ENCODE measurements at places on chromosomes 2 and 18. TPM values are rescaled to one million over a fixed set of nuclear protein-coding genes. Genes with fewer than 3 reads are reported as not detected.

DNA sequence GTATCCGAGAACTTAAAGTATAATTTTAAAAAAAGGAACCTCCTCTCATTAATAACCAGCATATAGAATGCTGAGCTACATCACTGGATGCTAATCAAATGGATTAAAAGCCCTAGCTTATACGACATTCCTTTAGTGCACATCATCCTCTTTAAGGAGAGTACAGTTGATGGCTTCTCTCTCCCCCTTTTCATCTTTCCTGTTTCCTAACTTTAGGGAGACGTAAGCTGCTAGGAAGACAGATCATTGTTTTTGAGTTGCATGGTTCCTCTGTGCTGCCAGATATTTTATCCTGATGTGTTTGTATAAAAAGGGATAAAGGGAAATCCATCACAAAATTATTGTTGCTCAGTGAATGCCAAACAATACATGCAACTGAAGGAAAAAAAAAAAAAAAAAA lies 94.2 kb downstream of the SLC8A1 start:
- DNase-seq: no peak

DNA sequence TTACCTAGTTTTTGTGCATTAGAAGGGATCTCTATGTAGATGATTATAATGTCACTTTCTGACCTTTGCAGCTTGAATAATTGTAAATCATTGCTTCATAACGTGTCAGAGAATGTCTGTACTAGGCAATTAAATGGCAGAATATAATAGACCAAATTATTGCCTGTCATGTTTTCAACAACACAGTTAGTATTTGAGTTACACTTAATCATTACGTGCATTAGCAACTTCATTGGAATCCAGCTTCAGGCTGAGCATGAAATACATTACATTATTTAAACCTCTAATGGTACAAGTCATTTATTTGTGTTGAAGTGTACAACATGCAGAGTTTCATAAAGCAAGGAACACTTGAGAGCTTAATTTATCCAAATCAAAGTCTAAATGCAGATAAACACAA lies 48.0 kb downstream of the ZNF407 start:
- DNase-seq: no peak

DNA sequence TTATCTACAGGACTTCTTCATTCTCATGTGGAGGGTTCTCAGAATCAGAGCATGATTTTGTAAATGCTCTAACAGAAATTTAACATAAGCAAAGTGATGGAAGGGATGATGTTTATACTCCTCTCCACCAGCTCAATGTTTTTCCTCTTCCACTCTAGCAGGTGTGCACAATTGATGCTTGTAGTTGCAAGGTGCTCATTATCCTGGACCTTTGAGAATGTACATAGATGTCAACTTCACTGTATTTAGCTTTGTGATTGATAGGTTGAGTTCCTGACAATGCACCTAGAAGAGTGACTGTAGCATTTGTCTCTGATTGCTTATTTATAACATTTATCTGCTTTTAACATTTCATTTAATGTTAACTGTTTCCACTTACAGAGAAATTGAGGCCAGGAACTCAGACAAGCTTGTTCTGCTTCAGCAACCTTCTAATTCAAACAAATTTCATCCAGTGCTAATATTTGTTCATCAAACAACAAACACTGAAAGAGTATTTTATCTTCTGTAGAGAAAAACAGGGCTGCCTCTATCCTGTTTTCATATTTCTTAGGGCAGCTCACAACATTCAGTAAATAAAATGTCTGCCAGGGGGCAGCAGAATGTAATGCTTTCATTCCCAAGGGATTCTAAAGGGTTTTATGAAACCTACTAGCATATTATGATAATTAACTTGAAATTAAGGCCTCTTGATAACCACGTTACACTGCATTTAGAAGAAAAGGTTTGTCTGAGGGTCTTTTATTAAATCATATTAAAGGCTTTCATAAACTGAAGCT lies 127.9 kb upstream of the NOL4 start:
- DNase-seq: no peak

DNA sequence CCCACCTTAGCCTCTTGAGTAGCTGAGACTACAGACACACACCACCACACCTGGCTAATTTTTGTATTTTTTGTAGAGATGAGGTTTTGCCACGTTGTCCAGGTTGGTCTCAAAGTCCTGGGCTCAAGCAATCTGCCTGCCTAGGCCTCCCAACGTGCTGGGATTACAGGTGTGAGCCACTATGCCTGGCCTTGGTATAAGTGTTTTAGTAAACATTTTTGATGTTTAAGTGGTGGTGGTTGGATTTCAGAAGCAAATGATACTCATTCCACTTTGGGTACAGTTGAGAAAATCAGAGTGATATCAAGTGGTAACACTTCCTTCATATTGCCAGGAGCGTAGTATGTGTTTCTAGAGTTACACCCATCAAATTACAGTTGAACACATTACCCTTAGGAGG lies 25.4 kb downstream of the ACADL start:
- DNase-seq: no peak

DNA sequence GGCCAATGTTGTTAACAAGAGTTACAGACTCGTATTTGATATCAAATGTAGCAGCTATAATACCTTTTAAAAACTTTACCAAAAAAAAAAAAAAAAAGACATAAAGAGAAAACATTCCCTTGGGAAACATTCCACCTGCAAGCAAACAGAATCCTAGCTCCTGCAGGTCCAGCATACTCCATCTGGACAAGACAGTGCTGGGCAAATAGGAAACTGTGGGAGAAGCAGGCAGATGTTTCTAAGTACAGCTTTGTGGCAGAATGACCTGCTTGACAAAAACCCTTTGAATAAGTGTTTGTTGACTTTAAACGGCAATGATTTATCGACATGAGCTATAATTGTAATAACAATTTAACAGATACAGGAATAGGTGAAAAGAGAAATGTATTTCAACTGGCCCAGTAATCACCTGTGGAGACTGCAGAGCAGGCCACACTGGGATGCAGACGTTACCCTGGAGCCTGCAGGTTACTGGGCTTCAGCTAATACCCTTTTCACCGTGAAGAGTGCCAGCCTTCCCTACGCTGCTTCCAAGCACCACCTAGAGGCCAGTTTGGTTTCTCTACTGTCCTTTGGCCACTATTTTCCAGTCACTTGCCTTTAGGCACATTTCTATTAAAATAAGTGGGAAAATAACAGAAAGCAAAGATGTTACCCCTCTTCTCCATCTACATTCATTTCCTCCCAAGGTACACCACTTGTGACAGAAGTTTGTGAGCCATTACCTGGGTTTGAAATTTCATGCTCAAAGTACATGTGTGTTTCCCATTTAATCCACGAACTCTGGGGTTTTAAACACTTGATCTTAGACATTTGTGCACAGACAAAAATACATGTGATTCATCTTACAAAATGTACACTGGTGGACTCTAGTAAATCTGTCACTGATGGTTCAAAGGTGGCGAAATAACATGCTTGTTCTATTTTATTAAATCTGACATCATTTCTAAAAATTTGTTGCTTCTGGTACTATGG lies 96.9 kb upstream of the ZNF397 start:
- peak; percentile 54 for DNase-seq

The RTP5 gene
- total RNA-seq: not detected

The BCL2 gene
- 61.1 TPM for total RNA-seq

The CIB4 gene
- not detected for total RNA-seq

The AMER3 gene
- not detected for total RNA-seq

Measured in uterus (tissue), 4 donors.